ENCODE measurements at places on chromosomes 1 and 21.

GRCh38 chr21:41497008-41497407, 10.9 kb downstream of the TMPRSS2 start:
- no peak for DNase-seq

- DNase-seq = no peak
Measured at GRCh38 chr1:237671262-237671661, 219.5 kb downstream of the ZP4 start.

- DNase-seq = no peak
Measured at GRCh38 chr21:25512095-25513081, 94.9 kb downstream of the MRPL39 start.

GRCh38 chr21:32256251-32256650, 22.6 kb downstream of the MIS18A start:
- no peak for DNase-seq

- DNase-seq = no peak
Measured at GRCh38 chr1:164668491-164669400, 109.8 kb downstream of the PBX1 start.

DNA sequence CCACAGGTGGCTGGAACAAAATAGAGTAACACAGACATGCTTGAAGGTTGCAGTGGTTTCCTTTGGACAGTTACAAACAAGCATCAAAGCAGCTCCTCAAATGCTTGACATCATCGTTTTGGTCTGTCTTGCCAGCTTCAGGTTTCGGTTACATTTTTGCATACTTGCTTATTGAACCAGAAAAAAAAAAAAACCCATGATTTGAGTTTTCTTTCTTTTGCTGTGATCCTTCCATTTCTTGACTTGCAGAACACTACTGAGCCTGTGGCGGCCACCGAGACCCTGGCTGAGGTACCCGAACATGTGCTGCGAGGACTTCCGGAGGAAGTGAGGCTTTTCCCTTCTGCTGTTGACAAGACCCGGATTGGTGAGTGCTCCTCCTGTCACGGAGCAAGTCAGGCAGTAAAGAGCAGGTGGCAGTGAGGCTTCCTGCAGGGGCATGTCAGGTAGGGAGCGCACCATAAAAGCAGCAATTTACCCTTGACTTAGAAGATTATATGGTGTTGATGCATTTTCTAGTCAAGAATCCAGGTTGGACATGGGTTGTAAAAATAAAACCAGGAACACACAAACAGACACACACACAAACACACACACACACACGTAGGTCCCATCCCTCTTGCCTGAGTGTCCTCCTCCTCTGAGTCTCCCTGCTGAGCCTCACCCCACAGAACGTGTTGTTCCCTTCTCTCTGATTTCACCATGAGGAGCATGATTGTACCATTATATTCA, 30.9 kb downstream of the PRDM2 start:
- DNase-seq = peak; percentile 8

DNA sequence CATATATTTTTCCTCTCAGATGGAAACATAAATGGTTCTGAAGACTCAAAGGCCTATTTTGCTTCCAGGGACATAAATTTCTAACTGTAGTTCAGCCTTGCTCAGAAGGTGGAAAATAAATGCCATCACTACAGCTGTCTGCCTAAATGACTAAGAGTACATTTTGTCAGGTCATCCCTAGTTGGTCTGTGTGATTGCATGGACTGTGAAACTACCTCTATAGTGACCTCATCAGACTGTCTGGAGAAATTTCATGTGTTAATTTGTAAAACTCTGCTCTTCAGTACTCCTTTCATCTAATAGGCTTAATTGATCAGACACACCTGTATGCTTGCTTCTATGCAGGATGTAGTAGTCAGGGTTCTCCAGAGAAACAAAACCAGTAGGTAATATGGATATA, 886.9 kb downstream of the AMY1C start:
- DNase-seq = no peak

DNA sequence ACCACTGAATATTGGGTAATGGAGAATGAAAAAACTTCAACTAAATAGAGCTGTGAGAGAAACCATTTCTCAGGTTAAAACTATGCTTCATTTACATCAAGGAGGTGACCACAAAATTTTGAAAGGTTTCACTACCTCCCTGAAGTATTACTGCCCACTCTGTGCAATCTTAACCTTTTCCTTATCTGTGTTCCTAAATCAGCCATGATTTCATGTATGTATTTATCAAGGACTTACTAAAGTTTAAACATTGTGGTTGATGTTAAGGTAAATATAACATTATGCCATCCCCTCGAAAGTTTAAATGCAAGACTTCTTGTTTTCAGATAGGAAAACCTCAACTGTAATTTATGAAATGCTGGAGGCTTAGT, 84.4 kb downstream of the CLEC20A start:
- no peak for DNase-seq

GRCh38 chr1:245855846-245856730, 651.0 kb downstream of the SMYD3 start:
- DNase-seq = no peak

- DNase-seq = no peak
Measured at GRCh38 chr1:31679676-31680230, 24.1 kb downstream of the COL16A1 start.

DNA sequence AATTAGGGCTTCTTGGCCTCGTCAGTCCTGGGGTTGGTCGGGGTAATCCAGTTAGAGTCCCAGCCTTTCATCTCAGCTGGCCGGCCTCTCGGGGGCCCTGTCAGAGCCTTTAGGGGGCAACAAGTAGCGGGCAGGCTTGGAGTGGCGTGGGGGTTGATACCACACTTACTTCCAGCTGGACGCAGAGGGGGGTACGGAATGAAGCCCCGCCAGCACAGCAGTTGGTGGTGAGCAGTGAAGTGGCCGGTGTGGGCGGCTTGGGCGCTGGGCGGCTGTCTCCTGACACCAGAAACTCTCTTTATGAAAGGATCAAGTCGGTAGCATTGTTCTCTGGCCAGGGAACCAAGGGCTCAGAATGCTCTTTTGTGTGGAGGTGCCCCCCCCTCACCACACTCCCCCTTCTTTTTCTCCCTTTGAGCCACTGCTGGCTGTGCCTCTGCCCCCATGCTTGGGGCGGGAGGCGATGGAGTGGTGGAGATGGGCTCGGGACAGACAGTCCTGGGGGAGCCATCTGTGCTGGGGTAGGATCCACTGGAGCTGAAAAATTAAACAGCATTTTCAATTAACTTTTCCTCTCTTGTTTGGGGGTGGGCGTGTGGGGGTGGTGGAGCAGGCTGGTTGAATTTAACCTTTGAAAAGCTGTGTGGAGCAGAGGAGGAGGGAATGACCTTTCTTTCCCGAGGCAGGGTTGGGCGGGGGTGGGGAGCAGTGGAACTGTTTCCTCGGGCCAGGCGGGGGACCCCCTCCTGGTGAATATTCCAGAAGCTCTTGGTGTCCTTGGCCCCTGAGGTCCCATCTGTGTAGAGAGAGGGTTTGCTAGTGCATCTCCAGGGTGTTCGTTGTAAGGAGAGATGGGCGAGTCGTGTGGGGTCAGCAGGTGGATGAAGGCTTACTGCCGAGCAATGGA, 102.7 kb downstream of the RNF220 start:
- DNase-seq = no peak

GRCh38 chr21:26445440-26445839, 127.6 kb downstream of the CYYR1 start:
- DNase-seq = no peak

DNA sequence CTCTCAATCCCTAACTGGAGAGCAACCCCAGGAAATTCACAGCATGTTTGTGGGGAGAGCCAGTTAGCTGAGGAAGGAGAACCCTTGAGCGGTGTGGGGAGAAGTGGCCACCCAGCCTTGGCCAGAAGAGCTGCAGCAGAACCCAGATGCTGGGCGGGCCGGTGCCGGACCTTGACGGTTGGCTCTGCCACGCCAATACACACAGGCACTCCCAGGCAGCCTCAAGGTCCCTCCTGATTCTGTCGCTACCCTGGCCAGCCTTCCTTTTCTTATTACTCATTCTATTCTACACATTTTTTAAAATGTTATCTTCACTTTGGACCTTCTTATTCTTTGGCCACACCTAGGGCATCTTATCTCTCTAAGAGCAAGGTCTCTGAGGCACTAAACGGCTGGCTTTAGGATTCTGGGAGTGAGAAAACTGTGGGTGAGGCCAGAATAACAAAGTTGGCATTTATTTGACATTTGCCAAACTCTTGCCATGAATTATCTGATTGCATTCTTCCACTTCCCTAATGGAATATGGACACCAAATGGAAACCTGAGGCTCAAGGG, 50.4 kb upstream of the GPR37L1 start:
- DNase-seq = no peak

GRCh38 chr1:187943606-187944403, 1115.1 kb downstream of the PLA2G4A start:
- DNase-seq = no peak

- DNase-seq = no peak
Measured at GRCh38 chr1:158353303-158354075, at the start of gene CD1E. TSS of gene CD1E (plus strand) at chr1:158353894. CDS start at chr1:158353989, 95 bp downstream.

- no peak for DNase-seq
Measured at GRCh38 chr1:30042438-30043147, 680.8 kb downstream of the MATN1 start.

DNA sequence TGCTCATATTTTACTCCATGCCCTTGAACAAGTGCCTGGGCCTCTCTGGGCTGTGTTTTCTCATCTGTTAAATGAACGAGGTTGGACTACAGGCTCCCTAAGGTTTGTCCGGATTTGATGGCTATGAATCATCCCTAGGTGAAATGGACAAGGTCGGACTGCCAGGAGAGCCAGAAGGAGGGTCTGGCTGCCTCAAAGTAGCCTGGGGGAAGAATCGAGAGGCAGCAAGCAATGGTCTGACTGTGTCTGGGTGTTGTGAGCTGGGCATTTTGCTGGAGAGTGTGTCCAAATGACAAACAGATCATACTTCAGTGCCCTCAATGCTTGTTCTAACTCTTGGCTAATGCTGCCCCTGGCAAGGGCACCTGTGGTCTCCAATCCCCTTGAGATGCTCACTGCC, 730.9 kb downstream of the PTPRU start:
- no peak for DNase-seq

DNA sequence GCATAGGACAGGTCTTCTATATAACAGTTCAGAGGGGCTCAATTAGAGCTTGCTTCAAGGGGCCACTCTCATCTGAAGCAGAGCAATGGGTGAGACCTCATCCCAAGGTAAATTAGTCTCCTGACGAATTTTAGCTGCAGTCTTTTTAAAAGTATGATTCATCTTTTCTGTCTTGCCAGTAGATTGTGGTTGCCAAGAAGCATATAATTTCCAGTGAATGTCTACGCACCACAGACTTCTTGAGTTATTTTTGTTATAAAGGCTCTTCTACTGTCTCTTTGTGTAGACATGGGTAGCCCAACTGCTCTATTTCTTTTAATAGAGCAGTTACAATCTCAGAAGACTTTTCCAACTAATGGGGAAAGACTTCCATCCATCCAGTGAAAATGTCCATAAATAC, 108.9 kb upstream of the FMN2 start:
- no peak for DNase-seq
